Glutamatergic neuron (in vitro differentiated cells): ENCODE measurements at places on chromosomes 1 and 21. TPM values are rescaled to one million over a fixed set of nuclear protein-coding genes. Genes with fewer than 3 reads are reported as not detected.

GSTM5 gene
- 0.20 TPM for total RNA-seq

- DNase-seq: no peak
These were observed 8.0 kb downstream of the C1orf35 start for GRCh38 chr1:228095161-228095560.

DNA sequence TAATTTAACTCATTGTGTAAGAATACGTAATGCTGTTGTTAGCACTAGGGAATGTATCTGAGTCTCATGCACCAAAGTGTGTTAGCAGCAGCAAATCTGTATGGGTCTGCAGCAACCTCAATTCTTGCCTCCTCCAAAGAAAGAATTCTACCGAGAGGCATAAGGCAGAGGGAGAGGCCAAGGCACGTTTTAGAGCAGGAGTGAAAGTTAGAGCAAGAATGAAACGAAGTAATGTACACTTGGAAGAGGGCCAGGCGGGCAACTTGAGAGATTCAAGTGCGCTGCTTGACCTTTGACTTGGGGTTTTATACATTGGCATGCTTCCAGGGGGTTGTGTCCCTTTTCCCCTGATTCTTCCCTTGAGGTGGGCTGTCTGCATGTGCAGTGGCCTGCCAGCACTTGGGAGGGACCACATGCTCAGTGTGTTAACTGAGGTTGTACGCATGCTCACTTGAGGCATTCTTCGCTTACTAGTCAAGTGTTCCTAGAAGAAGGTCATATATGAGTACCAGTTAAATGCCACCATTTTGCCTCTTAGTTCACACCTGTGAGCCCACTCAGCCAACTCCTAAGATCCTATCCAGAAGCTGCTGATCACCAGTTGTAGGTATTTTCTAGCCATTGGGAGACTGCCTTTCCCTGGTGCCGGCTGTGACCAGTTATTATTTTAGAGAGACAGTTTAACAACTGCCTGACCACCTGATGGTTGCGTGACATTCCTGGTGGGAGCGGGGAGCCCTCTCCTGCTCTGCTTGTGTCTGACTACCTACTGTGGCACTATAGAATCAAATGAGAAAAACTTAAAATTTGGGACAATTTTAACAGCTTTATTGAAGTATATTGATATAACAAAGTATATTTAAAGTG is 2.7 kb upstream of the CNN3 start:
- DNase-seq: no peak

DNA sequence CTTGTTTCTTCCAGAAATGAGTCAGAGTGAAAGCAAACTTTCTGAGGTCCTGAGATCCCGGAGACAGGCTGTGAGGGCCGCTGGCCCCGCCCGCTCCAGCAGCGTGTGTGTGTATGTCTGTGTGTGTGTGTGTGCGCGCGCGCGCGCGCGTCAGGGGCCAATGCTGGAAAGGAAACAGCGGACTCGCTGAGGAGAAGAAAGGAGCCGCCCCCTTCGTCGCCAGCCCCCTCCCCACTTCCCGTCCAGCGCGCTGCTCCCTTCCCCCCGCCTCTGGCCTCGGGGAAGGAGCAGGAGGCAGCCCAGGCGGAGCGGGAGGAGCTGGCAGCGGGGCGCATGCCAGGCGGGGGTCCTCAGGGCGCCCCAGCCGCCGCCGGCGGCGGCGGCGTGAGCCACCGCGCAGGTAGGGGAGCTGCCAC is at the start of gene DISC1:
DISC1 (plus strand) TSS at position 256 of the 416 bp plus-strand sequence; CDS start at position 334, 78 bp downstream.
- DNase-seq: peak; percentile 78

GRCh38 chr1:95671098-95671497 is 437.1 kb downstream of the RWDD3 start:
- no peak for DNase-seq
